PC-9 (cell line): ENCODE measurements at places on chromosomes 2 and 18.

- no peak overlapping the region for H3K27ac ChIP-seq
- 0 out of 2 replicates have a peak, but pooled peaks cover 3% of the 10 kb centered on the region for H3K4me1 ChIP-seq
- no peak for DNase-seq
Measured at GRCh38 chr18:1252936-1253335, 348.3 kb downstream of the ADCYAP1 start.

- no peak overlapping the region for H3K27ac ChIP-seq
- H3K4me1 ChIP-seq: peaks cover 17% of the 10 kb centered on the region
- no peak for DNase-seq
- H3K27me3 ChIP-seq: no peaks in the 10 kb centered on the region
Measured at GRCh38 chr2:65046633-65047407, 9.4 kb upstream of the CEP68 start.

DNA sequence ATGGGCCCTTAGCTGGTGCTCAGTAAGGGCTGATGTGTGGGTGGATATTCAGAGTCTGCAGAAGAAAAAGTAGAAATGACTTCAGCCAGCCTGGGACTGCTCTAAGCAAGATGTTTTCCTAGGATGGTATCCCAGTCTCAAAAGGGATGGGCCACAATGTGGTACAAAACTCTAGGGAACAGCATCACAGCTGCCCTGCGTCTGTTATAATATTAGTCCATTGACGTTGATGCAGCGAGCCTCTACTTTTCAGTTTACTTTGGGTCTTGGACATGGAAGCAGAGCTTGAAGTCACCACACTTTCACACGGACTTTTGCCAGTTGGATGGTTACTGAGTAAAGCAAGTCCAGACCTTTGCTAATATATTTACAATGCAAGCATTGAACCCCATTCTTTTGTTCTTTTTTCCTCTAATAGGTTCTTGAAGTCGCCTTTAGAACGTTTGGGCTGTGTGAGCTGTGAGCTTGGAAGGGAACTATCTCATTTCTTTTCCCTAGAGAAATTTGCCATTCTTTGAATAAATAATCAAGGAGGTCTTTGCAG, 105.7 kb downstream of the RDH14 start:
- H3K4me1 ChIP-seq: no peaks in the 10 kb centered on the region
- H3K27ac ChIP-seq: no peak overlapping the region
- H3K27me3 ChIP-seq: no peaks in the 10 kb centered on the region
- H3K36me3 ChIP-seq: no peaks in the 10 kb centered on the region
- H3K4me3 ChIP-seq: no peak overlapping the region

- no peaks in the 10 kb centered on the region; the same call in 1 of the 2 replicates for H3K4me1 ChIP-seq
- no peaks in the 10 kb centered on the region for H3K27me3 ChIP-seq
- no peak overlapping the region for H3K4me3 ChIP-seq
Measured at GRCh38 chr2:40470822-40471813, 19.2 kb upstream of the SLC8A1 start.

GRCh38 chr18:59353079-59353680, 5.9 kb downstream of the LMAN1 start:
- H3K27me3 ChIP-seq: no peaks in the 10 kb centered on the region
- no peak overlapping the region for H3K27ac ChIP-seq
- peaks cover 17% of the 10 kb centered on the region for H3K4me1 ChIP-seq
